ENCODE measurements at places on chromosomes 7 and 10.

GRCh38 chr10:436013-436697 is 253.3 kb downstream of the DIP2C start:
- no peak for DNase-seq

DNA sequence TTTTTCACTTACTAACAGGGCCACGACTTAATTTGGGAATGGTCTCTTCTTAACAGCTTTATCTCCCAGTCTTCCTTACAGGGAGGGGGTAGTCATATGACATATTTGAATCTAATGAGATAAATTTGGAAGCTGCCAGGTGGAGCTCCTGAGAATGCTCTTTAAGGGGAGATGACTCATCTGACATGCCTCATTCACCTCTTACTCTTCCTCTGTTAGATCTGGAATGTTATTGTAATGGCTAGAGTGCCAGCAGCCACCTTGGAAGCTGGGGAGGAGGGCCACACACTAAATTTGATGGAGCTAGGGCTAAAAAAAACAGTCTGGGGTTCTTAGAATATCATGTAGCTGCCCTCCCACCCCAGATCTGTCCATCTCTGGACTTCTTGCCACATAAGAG is 22.7 kb downstream of the HECW1 start:
- DNase-seq, result no peak

GRCh38 chr7:44961844-44962482 is 16.9 kb downstream of the MYO1G start:
- no peak for DNase-seq

- DNase-seq, result no peak
Measured at GRCh38 chr7:111980725-111981124, 225.5 kb downstream of the DOCK4 start.
